ENCODE measurements at places on chromosomes 5 and 9. TPM values are rescaled to one million over a fixed set of nuclear protein-coding genes. Genes with fewer than 3 reads are reported as not detected.
A peak's percentile ranks its signal among the peaks of the same experiment; 100 is the strongest.

DNA sequence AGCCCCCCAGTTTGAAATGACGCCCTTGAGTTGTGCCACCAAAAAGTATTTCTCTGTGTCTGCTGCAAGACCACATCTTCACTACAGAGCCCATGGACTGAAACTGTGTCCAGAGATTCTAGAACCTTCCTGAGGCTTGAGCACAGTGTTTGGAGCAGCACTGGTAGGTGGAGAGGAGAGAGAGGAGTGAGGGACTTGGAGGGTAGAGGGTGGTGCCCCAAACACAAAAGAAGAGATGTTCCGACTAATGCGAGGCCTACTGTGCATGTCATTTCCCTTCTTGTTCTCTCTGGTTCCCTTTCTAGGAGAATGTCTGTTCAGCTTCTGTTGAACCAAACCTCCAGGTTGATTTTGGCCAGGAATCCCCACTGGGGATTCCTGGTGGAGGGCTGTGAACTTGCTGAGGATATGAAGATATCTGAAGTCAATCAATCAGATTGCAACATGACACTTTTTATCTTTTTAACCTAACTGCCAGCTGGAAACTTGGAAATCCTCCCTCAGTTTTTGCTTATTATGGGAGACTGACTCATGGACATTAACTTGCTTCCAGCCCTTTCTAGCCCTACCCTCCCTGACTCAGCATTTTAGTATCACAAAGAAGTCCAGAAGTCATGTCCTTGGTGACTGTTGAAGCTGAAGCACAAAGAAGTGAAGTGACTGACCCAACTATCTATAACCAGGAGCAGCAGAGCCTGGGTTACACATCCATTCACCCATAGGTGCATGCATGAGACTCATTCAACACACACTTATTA lies 154.5 kb downstream of the NR3C1 start:
- DNase-seq, result no peak

DNA sequence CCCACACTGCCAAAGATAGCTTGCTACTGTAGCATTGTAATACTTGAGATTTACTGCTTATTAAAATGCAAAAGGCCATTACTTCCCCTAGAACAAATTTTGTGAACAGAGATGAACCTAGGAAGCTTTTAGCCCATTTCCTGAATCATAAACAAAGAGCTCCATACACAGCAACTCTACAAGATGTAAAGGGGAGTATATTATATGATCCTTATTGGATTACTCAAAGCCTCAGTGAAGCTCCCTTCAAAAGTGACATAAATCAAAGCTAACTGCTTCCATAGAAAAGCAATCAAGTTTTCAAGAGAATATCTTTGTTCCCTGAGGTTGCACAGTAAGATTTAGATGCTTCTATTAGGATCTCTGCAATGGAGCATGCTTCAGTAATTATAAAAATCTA lies 629.8 kb downstream of the EFNA5 start:
- DNase-seq, result no peak

GRCh38 chr9:26054600-26055520 lies 376.6 kb upstream of the TUSC1 start:
- no peak for DNase-seq

DNA sequence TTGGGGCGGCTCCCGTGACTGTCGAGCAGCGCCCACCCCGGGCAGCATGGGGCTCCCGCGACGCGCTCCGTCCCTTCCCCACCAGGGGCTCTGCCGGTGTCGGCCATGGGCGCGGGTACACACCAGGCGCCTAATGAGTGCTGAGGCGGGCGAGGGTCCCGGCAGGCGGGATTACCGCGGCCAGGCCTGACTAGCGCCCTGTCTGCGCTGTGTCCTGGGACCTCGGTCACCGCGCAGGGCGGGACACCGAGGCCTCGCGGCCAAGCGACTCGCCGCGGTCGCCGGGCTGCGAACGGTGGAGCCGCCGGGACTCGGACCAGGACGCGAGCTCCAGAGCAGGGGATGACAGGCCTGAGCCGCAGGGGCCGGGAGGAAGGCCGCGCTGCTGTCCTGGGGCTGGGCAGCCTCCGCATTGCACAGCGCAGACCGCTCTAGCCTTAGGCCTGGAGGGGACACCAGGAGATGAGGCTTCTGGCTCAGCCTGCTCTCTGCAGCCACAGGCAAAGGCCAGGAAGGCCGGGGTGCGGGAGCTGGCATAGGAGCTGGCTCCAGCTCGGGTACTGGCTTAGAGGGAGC lies 14.1 kb downstream of the LCN10 start:
- no peak for DNase-seq

SPINK7 gene
- total RNA-seq, result not detected

HAND1 gene
- total RNA-seq, result 0.45 TPM

- no peak for DNase-seq
Observed at GRCh38 chr5:34459908-34460307, 196.2 kb upstream of the RAI14 start.

- DNase-seq, result no peak
Observed at GRCh38 chr5:124895236-124895635, 148.8 kb upstream of the ZNF608 start.

- DNase-seq, result no peak
Observed at GRCh38 chr9:104844710-104845109, 80.8 kb downstream of the NIPSNAP3B start.

DNA sequence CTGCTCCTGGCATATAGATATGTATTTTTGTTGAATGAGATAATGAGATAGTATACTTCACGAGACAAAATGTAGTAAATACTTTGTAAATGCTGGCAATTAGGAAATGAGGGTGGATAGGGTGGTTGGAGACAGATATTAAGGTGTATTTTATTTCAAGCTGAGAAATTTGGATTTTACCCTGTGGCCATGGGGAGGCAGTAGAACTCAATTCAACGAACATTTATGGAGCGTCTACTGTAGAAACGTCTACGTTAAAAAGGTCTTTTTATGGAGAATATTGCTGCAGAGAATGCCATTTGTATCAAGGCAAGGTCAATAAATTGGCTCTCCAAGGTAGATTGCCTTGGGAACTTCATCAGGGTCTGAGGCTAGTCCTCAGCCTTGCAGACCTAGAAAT lies 21.5 kb upstream of the RALGPS1 start:
- DNase-seq, result no peak

GRCh38 chr9:28774433-28775235 lies 1201.4 kb upstream of the C9orf72 start:
- peak; percentile 1 for DNase-seq

BAAT gene
- 1.3 TPM for total RNA-seq

DNA sequence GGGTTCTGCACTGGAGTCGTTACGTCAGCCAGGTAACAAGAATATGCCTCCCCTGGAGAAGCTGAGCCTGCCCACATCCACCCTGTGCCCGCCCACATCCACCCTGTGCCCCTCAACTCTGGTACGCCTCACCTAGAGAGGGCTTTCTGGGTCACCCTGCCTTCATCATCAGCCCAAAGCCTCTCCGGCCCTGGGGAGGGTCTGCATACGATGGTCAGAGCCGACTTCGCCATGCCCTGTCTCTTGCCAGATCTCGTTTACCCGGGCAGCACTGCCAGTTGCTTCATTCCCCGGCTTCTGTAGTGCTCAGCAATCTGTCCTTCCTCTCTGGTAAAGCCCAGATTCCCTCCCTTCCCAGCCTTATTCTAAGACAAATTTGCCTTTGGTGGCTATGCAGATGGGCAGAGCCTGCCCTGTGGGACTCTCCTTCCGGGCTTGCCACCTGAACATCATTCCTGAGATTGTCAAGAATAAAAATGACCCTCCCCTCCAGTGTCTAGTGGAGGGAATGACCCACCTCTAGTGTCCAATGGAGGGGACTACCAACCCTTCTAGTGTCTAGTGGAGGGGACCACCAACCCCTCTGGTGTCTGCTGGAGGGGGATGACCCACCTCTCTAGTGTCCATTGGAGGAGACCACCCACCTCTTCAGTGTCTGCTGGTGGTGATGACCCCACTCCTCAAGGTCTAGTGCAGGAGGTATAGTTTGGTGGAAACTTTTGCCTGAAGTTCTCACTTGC lies 3.4 kb downstream of the PLEKHG4B start:
- DNase-seq, result no peak

DNA sequence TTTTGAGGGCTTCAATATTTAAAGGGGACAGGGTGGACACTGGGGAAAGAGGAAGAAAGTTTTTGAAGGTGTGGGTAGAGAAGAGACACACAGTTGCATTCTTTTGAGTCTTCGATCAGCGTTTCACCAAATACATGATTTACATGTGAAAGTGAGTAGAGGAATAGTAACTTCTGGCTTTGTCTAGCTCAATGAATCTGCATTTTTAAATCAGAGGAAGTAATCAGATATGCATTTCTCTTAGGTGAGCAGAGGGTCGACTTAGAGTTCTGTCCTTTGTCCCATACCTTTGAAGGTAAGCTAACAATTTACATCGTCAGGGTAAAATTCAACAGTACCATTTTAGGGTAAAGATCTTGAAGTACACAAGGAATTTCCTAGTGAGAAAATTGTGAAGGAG lies 406.4 kb upstream of the ZNF462 start:
- DNase-seq, result no peak

DNA sequence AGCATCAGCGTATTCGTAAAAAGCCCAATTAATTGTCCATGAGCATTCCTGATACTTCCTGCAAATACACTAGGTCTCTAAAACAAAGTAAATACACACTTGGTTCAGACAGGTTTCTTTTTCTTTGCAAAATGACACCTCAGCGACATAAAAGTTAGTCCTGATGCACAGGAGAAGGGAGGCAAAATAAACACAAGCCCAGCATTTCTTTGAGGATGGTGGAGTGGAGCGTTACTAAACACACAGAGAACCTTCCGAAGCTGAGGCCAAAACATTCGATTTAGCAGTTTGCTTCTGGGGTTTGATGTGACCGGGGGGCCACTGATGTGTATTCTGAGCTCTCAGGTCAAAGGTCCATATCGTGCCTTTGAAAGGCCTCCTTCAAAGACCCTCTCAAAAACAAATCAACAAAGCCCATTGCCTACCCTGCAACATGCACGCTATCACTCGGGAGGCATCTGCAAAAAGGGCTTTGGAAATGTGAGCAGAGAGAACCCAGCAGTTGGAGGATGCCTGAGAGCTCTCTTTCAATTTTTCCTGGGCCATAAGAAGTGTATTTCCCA lies 268.4 kb upstream of the PANK3 start:
- no peak for DNase-seq

LCN9 gene
- total RNA-seq, result not detected

TRPM6 gene
- total RNA-seq, result 4.7 TPM

- DNase-seq, result no peak
Observed at GRCh38 chr5:121199216-121199999, 652.3 kb upstream of the FTMT start.

PDE8B gene
- total RNA-seq, result 1.9 TPM

DNA sequence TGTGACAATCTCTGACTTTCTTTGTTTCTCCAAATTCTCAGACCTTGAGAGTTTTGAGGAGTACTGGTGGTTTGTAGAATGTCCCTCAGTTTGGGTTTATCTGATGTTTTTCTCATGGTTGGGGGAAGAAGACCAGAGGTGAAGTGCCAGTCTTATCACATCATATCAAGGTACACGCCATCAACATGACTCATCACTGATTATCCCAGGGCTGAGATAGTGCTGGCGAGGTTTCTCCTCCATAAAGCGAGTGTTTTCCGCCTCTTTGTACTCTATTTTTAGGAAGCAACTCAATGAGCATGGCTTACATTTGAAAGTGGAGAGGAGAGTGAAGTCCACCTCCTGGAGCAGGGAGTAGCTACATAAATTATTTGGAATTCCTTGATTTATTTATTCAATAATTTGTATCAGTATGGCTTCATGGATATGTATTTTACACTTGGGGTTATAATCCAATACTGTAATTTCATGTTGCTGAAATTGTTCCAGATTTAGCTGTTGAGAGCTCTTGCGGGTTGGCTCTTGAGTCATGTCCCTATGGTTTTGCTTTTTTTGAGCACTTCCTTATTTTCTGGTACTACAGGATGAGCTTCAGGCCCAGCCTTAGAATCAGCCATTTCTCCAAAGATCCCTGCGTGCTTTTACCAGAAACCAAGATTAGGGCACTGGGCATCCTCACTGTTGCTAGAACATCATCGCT lies 23.9 kb downstream of the DCANP1 start:
- DNase-seq, result peak; percentile 68

KLF4 gene
- total RNA-seq, result 4.9 TPM

DNA sequence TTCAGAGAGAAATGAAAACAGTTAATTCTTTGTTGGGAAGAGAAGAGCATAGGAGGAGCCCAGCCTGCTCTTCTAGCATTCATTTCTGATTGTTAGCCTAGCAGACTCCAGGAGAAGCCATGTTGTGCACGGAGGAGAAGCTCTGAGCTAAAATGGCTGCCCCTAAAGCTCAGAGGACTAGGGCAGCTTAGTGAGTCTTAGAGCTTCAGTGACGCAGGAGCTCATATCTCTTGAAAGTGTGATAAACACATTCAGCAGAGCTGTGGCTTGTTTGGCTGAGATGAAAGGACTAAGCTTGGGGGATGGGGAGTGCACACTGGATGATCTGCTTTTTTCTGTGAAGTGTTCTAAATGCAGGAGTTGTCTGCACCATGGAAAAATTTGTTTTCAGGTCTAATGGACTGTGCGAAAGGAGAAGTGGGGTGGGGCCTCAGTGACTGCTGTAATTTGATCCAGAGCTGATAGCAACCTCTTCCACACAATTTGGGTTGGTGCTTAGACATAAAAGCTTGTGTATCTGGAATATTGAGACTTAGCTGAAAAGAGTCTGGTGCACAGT lies 58.5 kb downstream of the ZNF462 start:
- peak; percentile 87 for DNase-seq

DNA sequence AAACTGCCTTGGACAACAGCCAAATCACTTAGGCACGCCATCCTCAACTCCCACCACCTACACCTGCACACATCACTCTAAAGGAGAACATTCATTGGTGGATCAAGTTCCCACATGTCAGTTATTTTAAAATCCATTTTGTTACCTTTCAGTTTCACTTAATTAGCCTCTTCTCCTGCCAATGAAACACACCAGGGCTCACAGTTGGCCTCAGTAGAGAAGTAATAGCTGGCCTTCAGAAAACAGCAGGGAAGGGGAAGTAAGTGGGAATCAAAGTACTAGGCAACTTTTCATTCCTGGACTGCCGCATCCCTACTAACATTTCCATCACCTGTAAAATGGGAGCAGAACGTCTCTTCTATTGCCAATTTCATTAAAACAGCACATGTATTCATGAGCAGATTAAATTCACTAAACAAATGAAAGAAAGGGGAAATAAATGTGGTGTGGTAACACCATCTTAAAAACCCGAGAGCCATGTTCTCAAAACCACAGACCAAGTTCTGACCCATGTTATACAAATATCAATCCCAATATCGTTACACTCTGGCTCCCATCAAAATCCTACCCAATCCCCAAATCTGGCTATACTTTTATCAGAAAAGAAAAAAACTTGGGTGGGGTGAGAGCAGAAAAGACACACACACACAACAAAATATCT lies 1.7 kb downstream of the SIL1 start:
- no peak for DNase-seq

PKD2L2 gene
- total RNA-seq, result not detected

DNA sequence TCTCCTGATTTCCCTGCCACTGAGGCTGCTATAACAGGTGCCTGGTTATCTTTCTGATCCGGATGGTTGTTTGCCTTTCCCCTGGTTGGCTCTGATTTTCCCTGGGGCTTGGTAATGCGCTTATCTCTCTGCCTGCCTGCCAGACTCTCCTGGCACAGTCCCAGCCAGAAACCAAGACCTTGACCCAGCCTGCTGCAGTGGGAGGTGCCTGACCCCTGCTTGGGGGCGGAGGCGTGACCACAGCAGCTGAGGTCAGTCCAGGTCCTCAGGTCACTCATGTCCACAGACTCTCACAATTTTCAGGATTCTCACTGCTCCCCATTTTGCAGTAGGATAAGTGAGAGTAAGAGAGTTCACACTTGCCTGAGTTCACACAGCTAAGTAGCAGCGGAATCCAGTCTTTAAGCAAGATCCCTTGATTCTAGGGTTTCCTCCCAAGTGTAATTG lies 24.4 kb upstream of the SYNPO start:
- DNase-seq, result no peak

SLC4A9 gene
- 0.35 TPM for total RNA-seq

GRCh38 chr5:113205807-113206206 lies 229.0 kb downstream of the TSSK1B start:
- DNase-seq, result no peak

All from Caco-2 (cell line).